ENCODE measurements at places on chromosomes 2 and 18.

DNA sequence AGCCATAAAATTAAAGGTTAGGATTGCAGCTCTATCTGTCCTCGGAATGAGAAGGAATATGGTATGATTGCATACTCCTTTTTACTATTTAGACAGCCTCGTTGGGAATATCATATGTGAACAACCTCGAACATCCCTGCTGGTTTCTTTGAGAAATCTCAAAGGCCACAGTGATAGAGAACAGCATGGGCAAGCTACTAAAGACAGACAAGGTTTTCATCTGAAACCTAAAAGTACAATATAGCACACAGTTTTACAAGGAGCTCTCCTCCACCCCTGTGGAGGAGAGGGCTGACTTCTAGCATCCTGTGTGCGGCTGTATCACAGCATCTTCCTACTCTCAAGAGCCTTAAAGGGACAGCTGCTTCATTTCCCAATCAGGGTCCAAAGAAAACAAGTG is 104.3 kb downstream of the VWC2L start:
- no peak for DNase-seq

GRCh38 chr18:76979906-76980305 is 152.7 kb downstream of the MBP start:
- DNase-seq: no peak

- no peak for DNase-seq
Measured at GRCh38 chr2:213104903-213105202, 46.6 kb downstream of the IKZF2 start.

GRCh38 chr18:59851784-59852399 is 47.9 kb upstream of the PMAIP1 start:
- DNase-seq: no peak

- peak; percentile 8 for DNase-seq
Measured at GRCh38 chr2:144151851-144152250, 368.1 kb downstream of the ZEB2 start.

DNA sequence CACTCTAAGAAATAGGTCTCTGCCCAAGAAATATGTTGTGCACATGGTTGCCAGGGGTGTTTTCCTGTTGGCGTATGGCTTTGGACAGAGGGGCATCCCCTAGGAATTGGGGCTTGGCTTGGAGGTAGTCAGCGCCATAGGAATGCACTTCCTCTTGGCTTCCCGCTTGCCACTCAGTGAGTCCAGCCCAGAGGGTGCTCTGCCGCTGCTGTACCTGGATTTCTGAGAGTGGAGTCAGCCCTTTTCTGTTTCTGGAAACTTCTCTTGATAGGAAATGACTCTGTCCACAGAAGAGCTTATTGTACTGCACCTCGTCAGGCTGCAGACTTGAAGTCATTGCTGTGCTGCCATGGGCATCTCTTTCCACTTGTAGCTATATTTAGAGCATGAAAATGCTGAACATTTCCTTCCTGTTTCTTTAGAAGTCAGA is 116.7 kb upstream of the MGAT5 start:
- DNase-seq: peak; percentile 20

- DNase-seq: no peak
Measured at GRCh38 chr18:44818668-44819403, 138.1 kb downstream of the SETBP1 start.

DNA sequence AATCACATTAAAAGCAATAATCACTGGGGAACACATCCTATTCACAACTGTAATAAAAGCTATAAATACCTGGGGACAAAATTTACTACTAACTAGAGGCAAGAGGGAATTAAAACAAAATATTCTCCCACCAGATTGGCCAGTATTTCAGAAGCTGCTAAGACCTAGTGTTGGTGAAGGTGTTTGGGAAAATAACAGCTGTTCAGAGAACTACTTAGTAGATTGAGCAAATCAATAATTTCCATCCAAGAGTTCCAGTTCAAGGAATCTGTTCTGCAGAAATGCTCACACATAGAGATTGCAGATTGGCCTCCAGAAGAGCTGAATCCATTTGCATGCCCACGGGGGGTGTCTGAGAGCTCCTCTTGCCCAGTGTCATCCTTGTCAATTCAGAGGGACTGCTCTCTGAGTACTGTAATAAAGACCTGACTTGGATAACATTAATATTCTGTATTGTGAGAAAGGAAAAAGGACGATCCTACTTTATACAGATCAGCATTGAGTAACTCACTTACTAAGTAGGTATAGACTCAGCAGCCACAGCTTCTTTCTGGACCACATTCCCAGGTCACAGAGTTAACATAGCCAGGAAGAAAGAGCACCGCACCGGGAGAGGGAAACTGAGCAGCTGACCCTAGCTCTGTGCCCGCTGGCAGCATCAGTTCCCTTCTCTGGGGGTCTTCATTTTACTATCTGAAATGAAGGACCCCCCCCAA is 5.6 kb downstream of the TUBB6 start:
- DNase-seq: no peak
